HS-27A (cell line): ENCODE measurements at places on chromosomes 5 and 9.

GRCh38 chr9:123365881-123366528 lies 10.0 kb downstream of the CRB2 start:
- DNase-seq: no peak

GRCh38 chr5:111127453-111128195 lies 35.5 kb downstream of the WDR36 start:
- no peak for DNase-seq

- no peak for DNase-seq
Observed at GRCh38 chr9:38227061-38227540, 158.1 kb upstream of the SHB start.

- DNase-seq: no peak
Observed at GRCh38 chr9:92122061-92122460, 6.8 kb upstream of the SPTLC1 start.

DNA sequence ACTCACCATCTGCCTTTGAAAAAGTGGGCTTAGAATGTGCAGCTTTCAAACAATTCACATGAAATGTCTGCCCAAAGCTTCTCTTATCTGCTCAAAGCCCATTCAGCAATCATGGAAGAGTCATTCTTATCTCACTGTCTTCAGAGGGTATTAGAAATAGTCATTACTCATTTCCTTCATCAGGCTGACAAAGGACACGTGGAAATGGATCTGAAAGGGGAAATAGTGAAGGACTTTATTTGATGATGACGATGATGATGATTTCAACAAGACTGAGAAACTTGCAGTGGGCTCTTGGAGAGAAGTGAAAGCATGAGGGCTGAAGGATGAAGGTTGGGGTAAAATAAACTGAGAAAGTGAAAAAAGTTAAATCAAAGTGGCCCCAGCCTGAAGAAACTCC lies 194.3 kb downstream of the SMARCA2 start:
- no peak for DNase-seq

DNA sequence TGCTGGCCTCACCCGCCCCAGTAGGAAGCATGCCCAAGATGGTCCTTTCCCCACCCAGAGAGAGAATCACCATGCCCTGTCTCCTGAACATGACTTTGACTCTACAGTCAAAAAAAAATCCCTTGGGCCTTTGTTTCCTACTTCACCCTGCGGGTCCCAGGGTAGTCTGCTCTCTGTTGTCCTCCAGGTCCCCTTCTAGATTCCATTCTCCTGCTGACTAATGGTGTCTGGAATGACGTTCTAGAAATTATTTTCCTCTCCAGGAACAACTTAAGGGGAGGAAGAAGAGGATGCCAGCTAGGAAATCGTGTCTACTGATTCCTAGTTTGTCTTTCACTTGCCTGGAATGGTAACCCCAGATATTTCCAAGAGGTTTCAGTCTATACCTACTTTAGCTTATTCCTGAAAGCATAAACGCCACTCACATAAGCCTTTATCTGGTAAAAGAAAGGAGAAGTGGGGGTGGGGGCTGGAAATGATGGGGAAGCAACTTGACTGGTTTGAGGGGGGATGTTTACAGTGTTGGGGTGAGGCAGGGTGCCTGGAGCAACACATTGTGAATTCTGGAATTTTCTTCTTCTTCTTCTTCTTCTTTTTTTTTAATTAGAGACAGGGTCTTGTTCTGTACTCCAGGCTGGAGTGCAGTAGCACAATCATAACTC lies 93.9 kb downstream of the SNX18 start:
- peak; percentile 3 for DNase-seq

DNA sequence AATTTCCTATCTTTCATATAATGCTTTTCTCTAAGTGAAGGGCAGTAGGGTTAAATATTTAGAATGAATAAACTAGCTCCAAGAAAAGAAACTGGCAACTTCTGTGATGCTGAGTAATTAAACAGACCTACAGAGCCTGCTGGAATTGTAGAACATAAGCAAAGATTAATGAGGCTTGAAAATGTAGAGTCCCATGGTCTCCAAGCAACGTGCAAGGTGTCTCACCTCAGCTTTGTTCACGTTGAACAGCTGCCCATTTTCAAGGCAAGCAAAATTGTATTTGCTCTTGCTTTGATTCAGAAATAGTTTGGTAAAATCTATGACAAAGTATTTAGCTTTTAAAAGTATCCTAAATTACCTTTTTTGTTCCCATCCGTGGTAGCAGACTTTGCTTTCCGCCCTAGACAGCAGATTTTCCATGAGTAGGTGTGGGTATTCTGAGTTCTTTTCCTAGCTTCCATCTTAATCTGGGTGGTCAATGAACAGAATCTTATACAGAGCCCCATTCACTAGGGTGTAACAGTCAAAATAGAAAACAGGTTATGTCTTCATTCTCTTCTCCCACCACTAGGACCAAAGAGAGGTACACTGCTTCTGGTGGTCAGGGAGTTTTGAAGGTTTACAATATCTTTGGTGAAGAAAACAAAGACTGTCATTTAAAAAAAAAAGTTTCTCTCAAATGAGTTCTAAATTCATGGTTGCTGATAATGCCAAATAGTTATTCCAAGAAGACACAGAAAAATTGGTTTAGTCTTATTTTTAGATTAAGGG lies 52.1 kb upstream of the TYRP1 start:
- DNase-seq: no peak

DNA sequence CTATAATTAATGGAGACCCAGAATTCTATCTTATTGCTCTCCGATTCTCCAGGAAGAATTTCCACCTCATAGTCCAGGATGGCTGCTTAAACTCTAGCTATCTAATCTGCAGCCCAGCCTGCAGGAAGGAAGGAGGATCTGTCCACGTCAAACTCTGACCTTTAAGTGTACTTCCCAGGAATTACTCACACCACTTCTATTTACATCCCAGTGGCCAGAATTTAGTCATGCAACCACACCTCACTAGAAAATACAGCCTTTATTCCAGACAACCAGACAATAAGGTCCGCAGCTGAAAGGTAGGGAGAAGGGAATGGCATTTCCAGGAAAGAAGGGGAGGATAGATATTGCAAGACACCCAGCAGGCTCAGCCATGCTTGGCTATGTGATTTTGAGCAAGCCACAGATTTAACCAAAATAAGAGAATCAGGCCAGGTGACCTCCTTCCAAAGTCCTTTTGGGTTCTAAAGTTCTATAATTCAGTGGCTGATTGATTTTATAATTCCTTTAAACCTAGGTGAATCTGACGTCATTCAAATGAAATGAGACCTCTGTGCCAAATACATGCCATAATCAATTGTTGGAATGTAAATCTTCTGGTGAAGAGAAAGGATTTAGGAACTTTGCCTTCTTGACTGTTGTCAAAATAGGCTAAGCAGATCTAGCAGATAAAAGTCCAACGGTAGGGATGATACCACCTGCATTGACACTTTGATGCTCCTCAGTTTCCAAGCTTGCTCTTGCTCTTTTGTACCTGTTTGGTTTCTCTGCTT lies 3.7 kb upstream of the DENND1A start:
- no peak for DNase-seq

- no peak for DNase-seq
Observed at GRCh38 chr5:143025376-143025775, 255.2 kb downstream of the ARHGAP26 start.

DNA sequence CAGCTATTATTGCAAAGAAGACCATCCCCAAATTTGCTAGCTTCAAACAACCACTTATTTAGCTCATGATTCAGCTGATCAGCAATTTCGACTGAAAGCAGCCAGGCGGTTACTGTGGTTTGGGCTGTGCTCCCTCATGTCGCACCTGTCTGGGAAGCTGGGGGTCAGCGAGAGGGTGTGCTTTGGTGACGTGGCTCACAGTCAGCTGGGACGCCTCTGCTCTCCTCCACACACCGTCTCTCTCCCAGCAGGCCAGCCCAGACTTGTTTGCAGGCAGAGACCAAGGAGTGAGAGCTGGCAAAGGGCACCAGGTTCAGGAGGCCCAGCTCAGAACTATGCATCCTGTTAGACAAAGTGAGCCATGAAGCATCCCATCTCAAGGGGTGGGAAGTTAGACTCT lies 140.9 kb downstream of the SYK start:
- DNase-seq: no peak

DNA sequence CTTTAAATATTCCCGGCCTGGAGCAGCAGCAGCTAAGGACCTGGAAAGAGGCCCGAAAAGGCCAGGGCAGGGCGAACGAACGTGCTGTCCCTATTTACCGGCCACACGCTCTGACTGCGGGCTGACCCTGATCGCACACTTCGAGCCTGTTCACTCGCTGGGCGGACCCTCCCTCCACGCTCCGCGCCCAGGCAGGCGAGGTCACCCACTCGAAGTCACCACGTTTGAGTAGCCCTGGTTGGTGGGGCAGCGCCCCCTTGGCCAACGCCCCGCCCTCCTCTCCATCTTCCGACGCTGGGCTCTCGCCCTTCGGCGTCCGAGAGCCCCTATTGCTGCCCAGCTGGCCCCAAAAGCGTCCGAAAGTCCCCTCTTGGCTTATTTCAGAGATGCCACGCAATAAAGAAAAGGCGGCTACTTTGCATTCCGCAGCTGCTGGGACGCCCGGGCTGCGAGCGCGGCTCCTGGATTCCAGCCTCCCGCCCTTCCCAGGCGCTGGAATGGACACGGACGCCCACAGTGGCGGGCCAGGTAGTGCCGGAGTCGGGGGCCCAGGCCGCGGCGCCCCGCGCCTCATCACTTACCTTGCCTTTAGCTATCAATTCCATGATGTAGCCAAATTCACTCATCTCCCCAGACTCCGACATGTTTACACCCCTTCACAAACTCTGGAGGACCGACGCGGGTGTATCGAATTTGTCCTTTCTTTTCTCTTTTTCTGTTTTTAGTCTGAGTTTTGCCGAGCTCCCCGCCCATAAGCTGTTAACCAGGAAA lies 9.9 kb upstream of the TRIM36 start:
- DNase-seq: no peak

- DNase-seq: peak; percentile 97
Observed at GRCh38 chr9:119004618-119004990, 364.6 kb downstream of the BRINP1 start.

DNA sequence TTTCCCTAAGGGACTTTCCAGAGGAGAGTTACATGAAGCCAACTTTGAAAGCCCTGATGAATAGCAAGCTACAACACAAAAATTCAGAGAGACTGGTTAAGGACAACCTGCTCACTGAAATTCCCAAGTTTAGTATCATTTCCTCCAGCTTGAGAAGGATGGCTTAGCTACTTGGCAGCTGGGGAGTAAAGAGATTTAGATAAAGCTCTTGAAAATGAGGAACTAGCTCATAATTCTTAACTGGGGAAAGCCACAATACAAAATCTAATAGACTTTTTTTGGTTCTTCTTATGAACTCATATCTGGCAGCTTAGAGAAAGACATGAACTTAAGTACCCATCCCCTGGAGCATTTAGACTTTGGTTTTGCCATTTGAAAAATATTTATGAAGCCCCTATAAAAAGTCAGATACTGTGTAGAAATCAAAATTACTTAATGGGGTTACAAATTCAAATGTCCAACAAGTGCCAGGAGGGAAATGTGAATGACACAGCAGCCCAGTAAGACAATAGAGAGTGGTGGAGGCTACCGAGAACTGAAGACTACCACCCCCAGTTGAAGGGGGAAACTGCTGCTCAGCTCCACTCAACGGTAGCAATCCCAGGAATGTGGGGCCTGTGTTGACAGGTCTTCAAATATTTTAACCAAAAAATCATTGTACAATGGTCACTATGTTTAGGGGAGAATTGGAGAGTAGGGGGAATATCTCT lies 79.4 kb upstream of the ADRB2 start:
- no peak for DNase-seq

GRCh38 chr5:126849101-126849678 lies 72.3 kb downstream of the LMNB1 start:
- DNase-seq: no peak

DNA sequence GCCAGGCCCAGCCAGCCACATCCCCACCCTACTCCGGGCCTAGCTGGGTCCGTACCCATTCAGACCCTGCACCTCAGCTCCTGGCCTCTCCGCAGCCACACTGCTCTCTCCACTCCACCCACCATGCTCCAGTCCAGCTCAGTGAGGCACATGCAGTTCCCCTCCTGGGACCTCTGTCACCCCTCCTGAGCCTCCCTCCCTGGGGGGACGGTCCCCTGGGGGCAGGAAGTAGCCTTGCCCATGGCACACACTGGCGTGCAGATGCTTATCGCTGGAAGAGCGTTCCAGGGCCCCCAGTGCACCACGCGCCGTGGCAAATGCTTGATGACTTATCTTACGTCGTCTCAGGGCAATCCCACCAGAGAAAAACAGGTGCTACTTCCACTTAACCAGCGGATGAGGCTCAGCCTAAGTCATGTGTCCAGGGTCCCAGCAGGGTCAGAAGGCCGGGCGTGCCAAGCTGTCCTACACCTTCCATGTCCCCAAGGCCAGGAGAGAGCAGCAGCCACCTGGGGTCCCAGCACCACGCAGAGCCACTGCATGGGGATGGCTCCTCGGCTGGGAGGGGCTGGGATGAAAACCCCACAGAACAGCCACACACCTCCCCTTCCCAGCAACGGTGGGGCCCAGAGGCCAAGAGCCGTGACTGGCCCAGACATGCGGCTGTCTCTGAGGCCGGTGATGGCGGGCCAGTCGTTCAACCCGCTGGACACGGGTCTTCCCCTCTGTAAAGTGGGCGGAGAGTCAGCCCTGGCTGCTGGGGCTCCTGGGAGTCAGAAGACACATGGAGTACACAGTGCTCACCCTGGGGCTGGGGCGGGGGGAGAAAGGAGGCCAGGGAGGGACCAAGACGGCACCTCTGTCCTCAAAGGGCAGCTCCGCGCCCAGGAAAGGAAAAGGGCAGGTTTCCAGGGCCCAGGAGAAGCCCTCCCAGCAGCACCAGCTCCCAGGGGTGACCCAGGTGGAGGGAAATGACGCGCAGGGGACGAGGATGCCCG lies 2.6 kb upstream of the CCDC187 start:
- DNase-seq: no peak
